BJ (cell line): ENCODE measurements at places on chromosomes 6 and 20. TPM values are rescaled to one million over a fixed set of nuclear protein-coding genes. Genes with fewer than 3 reads are reported as not detected.
A peak's percentile ranks its signal among the peaks of the same experiment; 100 is the strongest.

GRCh38 chr6:130873746-130874145, 46.5 kb downstream of the SMLR1 start:
- DNase-seq, result no peak

Gene FNDC1
- 0.10 and 0.22 TPM in 2 replicates for polyA plus RNA-seq

Gene SOX18
- not detected in 2 replicates for polyA plus RNA-seq

- no peak for DNase-seq
Observed at GRCh38 chr6:7053125-7053774, 54.5 kb upstream of the RREB1 start.

Gene AP5S1
- 7.5 and 12.2 TPM in 2 replicates for polyA plus RNA-seq

DNA sequence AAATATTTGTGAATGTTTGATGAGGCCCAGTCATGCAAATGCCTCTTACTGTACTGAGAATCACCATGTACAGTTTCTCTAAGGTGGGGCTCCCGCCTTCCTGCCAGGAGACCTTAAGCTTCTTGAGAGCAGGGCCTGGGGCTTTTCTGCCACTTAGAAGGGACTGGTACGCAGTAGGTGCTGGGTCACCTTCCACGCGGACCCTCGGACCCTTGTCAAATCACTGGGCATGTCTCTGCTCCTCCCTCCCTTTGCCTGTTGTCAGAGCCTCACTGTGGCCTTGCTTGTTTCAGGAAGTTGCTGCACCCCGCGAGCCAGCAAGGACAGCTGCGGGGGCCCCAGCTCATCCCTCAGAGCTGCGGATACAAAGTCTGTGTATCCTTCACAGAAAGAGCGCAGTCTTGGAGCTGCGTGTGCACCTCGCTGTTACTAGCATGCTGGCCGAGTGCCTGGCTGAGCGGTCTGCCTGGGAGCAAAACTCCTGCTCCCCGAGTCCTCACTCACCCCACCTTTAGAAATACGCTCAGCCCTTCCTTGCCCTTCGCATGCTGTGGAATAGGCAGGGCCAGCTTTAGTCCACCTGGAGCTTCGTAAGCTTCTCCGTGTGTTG, 30.7 kb upstream of the IRF4 start:
- DNase-seq, result no peak

Gene MUC21
- not detected in 2 replicates for polyA plus RNA-seq

- DNase-seq, result no peak
Observed at GRCh38 chr6:158529629-158530028, 30.3 kb upstream of the TMEM181 start.

- no peak for DNase-seq
Observed at GRCh38 chr6:89148016-89148750, 2.3 kb downstream of the PM20D2 start.

DNA sequence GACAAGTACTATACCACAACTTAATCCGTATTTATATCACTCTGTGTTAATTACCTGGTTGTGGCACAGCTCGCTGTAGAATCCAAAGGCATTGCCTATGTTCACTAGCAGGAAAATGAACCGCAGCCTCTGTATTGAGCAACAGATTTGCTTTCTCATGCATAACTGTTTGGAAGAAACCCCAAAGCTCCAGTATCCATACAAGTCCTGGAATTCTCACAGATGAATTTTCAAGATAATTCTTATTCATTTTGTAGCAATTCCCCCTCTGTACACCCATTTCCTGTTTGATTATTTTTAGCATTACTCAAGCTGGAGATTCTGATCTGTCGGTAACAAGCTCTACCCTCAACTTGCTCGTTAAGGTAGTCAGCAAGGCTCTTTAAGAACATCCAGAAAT, 63.5 kb downstream of the STMND1 start:
- peak; percentile 44 for DNase-seq

DNA sequence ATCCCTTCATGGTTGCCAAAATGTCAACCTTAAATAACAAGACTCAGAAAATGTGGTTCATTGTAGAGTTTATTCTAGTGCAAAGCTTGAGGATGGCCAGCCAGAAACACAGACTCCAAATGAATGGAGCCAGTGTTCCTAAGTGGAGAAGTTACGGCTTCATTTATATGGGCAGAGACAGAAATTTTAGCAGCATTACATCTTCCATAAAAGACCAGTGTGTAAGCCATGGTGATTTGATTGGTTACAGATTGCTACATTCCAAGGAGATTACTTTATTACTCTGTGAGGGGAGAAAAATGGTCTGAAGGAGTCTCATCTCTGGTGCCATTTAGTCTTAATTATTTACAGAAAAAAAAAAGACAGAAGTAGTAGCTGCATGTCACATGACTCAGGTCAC, 97.8 kb downstream of the OTOR start:
- DNase-seq, result peak; percentile 71

DNA sequence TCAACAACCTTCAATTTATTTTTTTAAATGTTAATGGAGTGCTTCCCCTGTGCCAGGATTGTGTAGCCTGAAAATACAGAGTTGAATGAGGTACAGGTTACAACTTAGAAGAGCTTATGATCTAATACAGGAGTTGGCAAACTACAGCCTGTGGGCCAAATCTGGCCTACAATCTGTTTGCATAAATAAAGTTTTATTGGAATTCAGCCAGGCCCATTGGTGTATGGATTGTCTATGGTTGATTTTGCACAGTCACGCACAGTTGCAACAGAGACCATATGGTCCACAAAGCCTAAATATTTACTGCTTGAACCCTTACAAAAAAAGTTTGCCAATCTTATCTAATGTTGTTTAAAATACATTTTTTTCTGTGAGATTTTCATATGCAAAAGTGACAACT, 177.3 kb upstream of the CCN2 start:
- no peak for DNase-seq

Gene C20orf204
- 0.05 and 0.06 TPM in 2 replicates for polyA plus RNA-seq

GRCh38 chr20:61494763-61495575, 242.9 kb downstream of the CDH4 start:
- no peak for DNase-seq

Gene ERVFRD-1
- not detected in 2 replicates for polyA plus RNA-seq

GRCh38 chr6:41098366-41098765, 25.6 kb downstream of the NFYA start:
- DNase-seq, result no peak

- DNase-seq, result no peak
Observed at GRCh38 chr6:134065706-134066105, 13.3 kb upstream of the SLC2A12 start.

Gene FAXC
- polyA plus RNA-seq, result 3.8 and 5.1 TPM in 2 replicates

DNA sequence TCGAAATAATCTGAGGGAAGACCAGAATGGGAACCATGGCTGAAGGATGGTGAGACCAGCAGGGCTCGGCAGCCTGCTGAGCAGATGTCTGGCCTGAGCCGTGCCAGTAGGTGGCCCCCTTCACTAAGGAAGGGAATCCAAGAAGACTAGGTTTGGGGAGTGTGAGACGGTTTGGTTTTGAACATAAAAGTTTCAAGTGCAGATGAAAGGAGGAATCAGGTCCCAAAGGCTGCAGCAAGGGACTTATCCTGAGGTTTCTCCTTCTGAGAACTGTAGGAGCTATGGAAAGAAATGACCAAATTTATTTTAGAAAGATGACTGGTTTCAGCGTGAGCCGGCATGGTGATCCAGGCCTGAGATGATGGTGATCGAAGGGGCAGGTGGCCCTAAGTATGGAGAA, 4.6 kb upstream of the OSER1 start:
- no peak for DNase-seq

GRCh38 chr6:134846865-134847264, 103.0 kb downstream of the ALDH8A1 start:
- DNase-seq, result no peak

Gene GPR63
- polyA plus RNA-seq, result 0.38 and 0.61 TPM in 2 replicates

- no peak for DNase-seq
Observed at GRCh38 chr6:69311888-69312287, 484.9 kb downstream of the LMBRD1 start.

Gene DACT2
- not detected in 2 replicates for polyA plus RNA-seq

DNA sequence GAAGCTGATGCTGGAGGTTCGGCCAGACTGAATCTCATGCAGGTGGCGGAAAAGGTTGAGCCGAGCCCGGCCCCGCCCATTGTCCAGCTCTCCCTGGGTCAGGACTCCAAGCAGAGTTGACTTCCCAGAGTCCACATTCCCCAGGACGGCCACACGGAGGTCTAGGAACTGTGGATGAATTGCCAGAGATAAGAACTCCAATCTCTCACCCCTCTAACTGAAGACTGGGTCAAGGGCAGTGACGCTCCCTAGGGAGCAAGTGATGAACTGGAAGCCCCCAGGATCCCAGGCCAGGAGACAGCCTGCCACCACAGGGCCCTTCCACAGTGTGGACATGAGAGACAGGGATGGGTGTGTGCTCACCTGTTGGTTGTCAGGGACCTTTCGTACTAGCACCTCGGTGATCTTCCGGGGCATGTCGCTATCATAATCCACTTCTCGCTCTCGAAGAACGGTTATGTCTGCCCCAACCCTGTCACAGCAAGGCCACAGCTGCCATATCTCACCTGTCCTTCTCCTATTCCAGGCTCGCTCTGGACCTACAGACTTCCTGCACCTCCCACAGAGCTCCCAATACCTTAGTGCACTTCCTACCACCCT, 3.6 kb downstream of the GTPBP2 start:
- DNase-seq, result no peak

DNA sequence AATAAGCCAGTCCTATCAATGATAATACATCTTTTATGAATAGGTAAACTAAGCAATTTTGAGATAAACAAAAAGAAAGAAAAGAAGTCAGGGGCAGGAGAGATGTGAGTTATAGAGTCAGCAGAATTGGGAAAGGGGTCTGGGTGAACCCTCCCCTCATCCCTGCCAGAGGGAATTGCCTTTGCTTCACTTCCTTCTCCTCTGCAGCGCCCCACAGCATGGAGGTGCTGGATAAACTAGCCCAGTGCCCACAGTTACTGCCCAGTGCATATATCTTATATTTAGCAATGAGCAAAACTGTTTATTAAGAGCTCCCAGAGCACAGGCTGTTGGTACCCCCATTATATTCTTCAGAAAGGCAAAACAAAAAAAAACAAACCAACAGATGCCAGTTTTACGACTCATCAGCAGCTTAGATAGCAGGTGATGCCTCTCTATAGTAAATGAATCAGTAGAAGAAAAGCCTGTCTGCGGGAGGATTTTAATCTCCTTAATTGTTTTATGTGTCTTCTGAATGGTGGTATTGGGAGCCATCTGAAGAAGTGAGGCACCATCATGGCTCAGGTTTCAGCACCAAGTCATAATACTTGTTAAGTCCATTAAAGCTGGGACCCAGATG, 419.2 kb downstream of the EPM2A start:
- DNase-seq, result no peak

Gene SLC22A7
- polyA plus RNA-seq, result not detected in 2 replicates

GRCh38 chr20:57495978-57496377, 29.0 kb downstream of the CTCFL start:
- DNase-seq, result no peak

- no peak for DNase-seq
Observed at GRCh38 chr6:160952633-160953281, 38.8 kb upstream of the MAP3K4 start.

DNA sequence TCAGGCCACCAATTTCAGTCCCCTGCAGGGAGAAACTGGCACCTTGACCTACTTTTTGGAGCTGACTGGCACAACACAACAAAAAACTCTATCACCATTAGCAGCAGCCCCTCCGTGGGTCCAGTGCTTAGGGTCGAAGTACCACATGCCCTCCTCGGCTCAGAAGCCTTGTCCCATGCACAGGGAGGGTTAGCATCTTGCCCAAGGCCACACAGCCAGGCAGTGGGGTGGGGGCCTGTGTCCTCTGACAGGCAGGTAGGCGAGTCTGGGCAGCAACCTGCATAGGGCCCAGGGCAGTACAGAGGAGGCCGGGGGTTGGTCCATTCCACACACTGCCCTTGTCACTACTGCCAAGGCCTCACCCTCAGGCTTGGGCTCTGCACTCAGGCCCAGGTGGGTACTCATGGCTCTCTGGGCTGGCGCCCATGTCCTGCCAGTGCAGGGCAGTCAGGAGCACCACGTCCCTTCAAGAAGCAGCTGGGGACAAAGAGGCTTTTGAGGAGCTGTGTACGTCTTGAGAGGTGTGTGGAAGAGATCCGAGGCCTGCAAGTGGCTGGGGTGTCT, 53.6 kb downstream of the PYGB start:
- no peak for DNase-seq

- DNase-seq, result no peak
Observed at GRCh38 chr6:11223286-11223864, 9.1 kb downstream of the NEDD9 start.

GRCh38 chr20:45933266-45934045, 1.0 kb upstream of the PCIF1 start:
- DNase-seq, result no peak

Gene TMEM74B
- 0.04 TPM in 1 of 2 replicates, not detected in the other for polyA plus RNA-seq

DNA sequence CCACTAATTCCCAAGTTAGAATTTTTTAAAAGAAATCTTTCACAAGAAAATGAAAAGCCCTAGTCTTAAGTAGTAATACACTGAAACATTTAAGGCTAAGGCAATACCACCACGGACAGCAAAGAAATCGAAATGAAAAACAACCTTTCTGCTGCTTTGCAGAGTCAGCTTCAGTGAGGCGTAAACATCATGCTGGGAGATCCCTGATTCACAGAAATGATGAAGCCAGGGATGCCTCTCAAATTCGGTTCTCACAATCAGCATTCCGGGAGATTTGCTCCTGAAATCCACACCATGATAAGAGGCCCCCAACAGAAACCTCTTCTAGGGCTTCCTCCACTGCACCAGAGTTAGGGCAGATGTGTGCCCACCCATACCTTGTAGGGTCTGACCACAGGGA, 18.6 kb downstream of the RRBP1 start:
- no peak for DNase-seq

DNA sequence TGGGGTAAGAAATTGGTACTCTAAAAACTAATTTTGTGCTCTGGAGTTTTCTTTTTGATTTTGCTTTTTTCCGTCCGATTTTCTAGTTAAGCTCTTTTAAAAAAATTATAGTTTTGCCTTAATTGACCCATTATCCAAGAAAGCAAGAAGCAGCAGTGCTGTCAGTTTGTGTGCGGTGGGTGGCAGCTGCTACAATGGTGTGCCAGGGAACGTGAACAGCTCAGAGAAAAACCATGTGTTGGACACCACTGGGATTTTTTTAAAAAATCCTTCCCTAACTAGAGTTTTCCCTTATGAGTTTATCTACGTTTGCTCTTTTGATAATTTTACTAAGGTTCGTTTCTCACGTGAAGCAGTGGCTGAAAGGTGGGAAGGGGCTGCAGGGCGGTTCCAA, 8.0 kb downstream of the MAP3K5 start:
- no peak for DNase-seq

GRCh38 chr20:52654567-52654966, 317.6 kb upstream of the TSHZ2 start:
- DNase-seq, result no peak

Gene RBM12
- polyA plus RNA-seq, result 54.4 and 60.2 TPM in 2 replicates
